Neural progenitor cell (in vitro differentiated cells): ENCODE measurements at places on chromosomes 11 and 22. TPM values are rescaled to one million over a fixed set of nuclear protein-coding genes. Genes with fewer than 3 reads are reported as not detected.
A peak's percentile ranks its signal among the peaks of the same experiment; 100 is the strongest.

- no peaks in the 10 kb centered on the region for H3K27me3 ChIP-seq
- no peaks in the 10 kb centered on the region for H3K4me1 ChIP-seq
- no peak for DNase-seq
- no peak overlapping the region for H3K4me3 ChIP-seq
- H3K36me3 ChIP-seq: no peaks in the 10 kb centered on the region
These were observed 536.8 kb downstream of the MIAT start for GRCh38 chr22:27194096-27194748.

DNA sequence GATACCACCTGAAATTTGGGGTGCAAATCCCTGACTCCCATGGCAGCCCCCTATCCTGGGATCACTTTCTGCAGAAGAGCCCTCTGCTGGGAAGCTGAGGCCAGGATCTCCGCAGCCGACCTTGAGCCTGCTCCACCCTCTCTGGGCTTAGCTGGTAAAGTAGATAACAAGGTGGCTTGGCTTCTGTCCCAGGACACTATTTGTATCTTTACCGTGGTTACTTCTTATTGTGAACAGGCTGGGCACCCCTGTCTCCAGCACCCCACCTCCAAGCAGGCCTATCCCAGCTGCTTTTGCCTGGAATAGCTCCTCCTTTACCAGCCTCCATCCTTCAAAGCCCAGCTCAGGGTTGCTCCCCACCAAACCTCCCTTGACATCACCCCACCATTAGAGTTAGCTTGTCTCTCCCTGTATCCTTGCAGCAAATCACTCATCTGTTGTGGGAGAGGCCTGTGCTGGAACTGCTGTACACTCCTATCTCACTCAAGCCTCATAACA lies 35.2 kb upstream of the P2RY2 start:
- DNase-seq: no peak
- no peaks in the 10 kb centered on the region for H3K36me3 ChIP-seq
- no peak overlapping the region for H3K27ac ChIP-seq
- no peaks in the 10 kb centered on the region for H3K4me1 ChIP-seq
- H3K27me3 ChIP-seq: no peaks in the 10 kb centered on the region

DNA sequence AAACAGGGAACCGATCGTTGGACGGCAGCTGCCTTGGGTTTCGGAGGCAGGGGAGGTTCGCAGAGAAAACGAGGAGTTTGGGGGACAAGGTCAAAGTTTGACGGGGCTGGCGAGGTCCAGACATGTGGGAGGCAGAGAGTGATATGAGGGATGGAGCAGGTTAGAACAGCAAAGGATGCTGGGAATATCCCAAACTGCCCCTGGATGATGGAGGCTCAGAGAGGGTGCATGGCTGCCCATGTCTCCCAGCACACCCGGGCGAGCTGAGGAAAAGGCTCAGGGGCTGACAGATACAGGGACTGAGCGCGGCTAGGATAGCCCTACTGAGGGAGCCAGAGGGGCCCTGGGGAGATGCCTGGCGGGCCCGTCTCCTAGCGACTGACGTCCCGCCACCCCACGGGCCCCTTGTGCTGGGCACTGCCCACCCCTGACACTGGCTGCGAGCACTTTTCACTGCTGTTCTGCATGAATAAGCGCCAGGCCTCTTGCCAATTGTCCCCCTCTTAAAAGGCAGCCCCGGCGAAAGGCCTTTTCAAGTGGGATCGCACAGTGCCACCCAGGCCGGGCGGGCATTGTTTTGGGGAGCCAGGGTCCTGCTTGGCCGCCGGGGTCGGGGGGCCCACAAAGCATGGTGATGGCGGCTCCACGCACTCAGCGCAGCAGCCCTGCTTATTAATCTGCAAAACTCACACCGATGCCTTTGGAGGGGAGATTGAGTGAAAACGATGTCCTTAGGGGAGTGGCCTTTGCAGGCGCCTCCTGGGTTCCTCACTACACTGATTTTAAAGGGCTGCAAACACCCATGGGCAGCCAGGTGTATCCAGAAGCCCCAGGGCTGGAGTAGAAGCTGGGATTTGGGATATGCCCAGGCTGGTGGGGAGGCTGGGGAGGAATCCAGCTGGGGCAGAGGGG lies 90.0 kb upstream of the LINC01488 start:
- no peaks in the 10 kb centered on the region for H3K36me3 ChIP-seq
- peaks cover 5% of the 10 kb centered on the region for H3K4me1 ChIP-seq
- no peak for DNase-seq
- H3K27ac ChIP-seq: no peak overlapping the region
- H3K27me3 ChIP-seq: no peaks in the 10 kb centered on the region
- H3K4me3 ChIP-seq: no peak overlapping the region

Gene EIF3L
- 904 and 971 TPM in 2 replicates for total RNA-seq

GRCh38 chr11:73217131-73217809 lies 811 bp upstream of the P2RY2 start:
- no peak overlapping the region for H3K4me3 ChIP-seq
- peaks cover 49% of the 10 kb centered on the region for H3K27me3 ChIP-seq
- H3K27ac ChIP-seq: no peak overlapping the region
- peaks cover 22% of the 10 kb centered on the region for H3K4me1 ChIP-seq

DNA sequence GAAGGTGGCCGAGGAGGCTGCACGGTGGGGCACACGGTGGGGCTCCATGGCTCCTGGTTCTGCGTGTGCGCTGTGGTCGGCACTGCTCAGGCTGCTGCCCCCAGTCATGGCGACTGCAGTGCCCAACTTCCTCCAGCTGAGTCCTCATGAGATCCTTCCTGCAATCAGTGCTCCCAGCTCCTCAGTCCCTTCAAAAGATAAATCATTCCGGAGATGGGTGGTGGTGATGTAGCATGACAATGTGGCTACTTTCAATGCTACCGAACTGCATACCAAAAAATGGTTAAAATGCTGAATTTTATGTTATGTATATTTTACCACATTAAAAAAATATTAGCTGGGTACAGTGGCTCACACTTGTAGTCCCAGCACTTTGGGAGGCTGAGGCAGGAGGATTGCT lies 14.1 kb upstream of the VPREB1 start:
- peaks cover 100% of the 10 kb centered on the region for H3K27me3 ChIP-seq
- H3K27ac ChIP-seq: no peak overlapping the region
- no peak overlapping the region for H3K4me3 ChIP-seq
- H3K36me3 ChIP-seq: no peaks in the 10 kb centered on the region
- no peak for DNase-seq
- H3K4me1 ChIP-seq: no peaks in the 10 kb centered on the region

GRCh38 chr11:12205330-12205729 lies 94.9 kb downstream of the MICAL2 start:
- no peaks in the 10 kb centered on the region for H3K27me3 ChIP-seq
- DNase-seq: no peak
- H3K4me3 ChIP-seq: no peak overlapping the region
- no peaks in the 10 kb centered on the region for H3K4me1 ChIP-seq
- H3K27ac ChIP-seq: no peak overlapping the region

DNA sequence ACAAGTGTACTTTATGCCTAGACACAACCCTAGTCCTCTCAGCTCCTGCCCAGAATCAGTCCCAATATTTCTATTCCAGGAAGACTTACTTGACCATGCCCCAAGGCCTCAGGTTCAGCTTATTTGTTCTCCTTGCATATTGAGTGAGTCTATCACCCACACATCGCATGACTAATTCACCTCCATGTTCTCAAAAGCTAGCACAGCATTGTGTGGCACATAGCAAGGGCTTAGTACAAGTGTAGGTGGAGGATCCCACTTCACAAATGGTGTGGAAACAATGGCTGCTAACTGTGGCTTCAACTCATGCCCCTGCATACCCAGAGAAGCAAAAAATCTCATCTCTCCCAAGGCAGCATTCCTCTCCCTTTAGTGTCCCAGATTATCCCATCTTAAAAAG lies 602.6 kb upstream of the API5 start:
- DNase-seq: peak; percentile 1
- no peaks in the 10 kb centered on the region for H3K27me3 ChIP-seq
- H3K27ac ChIP-seq: no peak overlapping the region
- H3K4me3 ChIP-seq: no peak overlapping the region

- no peak overlapping the region for H3K4me3 ChIP-seq
- no peaks in the 10 kb centered on the region for H3K36me3 ChIP-seq
- no peaks in the 10 kb centered on the region for H3K27me3 ChIP-seq
- H3K27ac ChIP-seq: no peak overlapping the region
- no peaks in the 10 kb centered on the region for H3K4me1 ChIP-seq
- DNase-seq: no peak
These were observed 61.0 kb upstream of the PLET1 start for GRCh38 chr11:112321501-112322172.

Gene EIF3D
- 321 and 361 TPM in 2 replicates for total RNA-seq

Gene GSTT2B
- 0.19 TPM in 1 of 2 replicates, not detected in the other for total RNA-seq

DNA sequence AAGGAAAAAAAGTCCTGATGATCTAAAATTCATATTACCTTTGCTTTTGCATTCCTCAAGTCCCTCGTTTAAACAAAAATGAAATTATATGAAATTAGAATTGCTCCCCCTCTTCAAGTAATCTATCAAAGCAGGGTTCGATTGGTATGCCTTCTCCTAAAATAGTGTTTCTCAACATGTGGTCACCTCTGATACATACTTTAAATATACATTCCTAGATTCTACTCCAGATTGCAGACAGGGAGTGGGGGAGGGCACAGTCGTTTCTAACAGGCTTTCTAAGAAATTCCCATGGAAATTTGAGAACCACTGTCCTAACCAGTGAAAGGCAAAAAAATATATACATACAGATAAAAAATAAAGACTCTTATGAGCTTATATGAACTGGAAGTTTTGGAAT lies 22.6 kb upstream of the IRAG1 start:
- H3K36me3 ChIP-seq: no peaks in the 10 kb centered on the region
- H3K27ac ChIP-seq: no peak overlapping the region
- DNase-seq: no peak
- H3K4me3 ChIP-seq: no peak overlapping the region
- no peaks in the 10 kb centered on the region for H3K27me3 ChIP-seq
- H3K4me1 ChIP-seq: no peaks in the 10 kb centered on the region

- DNase-seq: no peak
- H3K4me3 ChIP-seq: no peak overlapping the region
- no peak overlapping the region for H3K27ac ChIP-seq
- no peaks in the 10 kb centered on the region for H3K27me3 ChIP-seq
These were observed 64.1 kb downstream of the PRMT3 start for GRCh38 chr11:20451568-20451967.

GRCh38 chr22:33538277-33538885 lies 381.9 kb downstream of the LARGE1 start:
- H3K27ac ChIP-seq: no peak overlapping the region
- H3K4me1 ChIP-seq: peaks cover 10% of the 10 kb centered on the region
- H3K27me3 ChIP-seq: no peaks in the 10 kb centered on the region
- no peak overlapping the region for H3K4me3 ChIP-seq
- no peaks in the 10 kb centered on the region for H3K36me3 ChIP-seq

GRCh38 chr11:33063326-33063881 lies 24.0 kb downstream of the TCP11L1 start:
- no peak overlapping the region for H3K27ac ChIP-seq
- H3K27me3 ChIP-seq: no peaks in the 10 kb centered on the region
- no peak for DNase-seq
- H3K36me3 ChIP-seq: no peaks in the 10 kb centered on the region

DNA sequence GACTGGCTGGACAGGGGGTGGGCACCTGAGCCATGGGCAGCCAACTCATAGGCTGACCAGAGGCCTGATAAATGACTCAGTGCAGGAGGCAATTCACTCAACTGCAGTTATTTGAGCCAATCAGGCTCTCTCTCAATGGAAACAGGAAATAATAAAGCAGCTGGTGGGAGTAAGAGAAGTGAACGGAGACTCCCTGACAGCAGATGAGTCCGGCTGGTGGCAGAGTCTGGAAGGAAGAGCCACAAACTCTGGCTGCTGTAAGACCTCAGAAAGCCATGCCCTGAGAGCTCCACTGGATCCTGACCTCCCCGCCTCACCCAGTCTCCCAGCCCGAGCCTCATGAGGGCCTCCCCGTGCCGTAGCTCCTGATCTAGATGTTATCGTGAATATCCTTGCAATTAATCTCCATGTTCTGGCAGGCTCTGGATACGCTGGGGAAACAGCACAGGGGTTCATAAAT lies 69.8 kb downstream of the TRIM29 start:
- H3K27me3 ChIP-seq: no peaks in the 10 kb centered on the region
- no peak for DNase-seq
- no peaks in the 10 kb centered on the region for H3K36me3 ChIP-seq
- peaks cover 21% of the 10 kb centered on the region for H3K4me1 ChIP-seq
- H3K27ac ChIP-seq: no peak overlapping the region
- H3K4me3 ChIP-seq: no peak overlapping the region

GRCh38 chr11:28675183-28675582 lies 567.0 kb downstream of the METTL15 start:
- no peaks in the 10 kb centered on the region for H3K27me3 ChIP-seq
- H3K4me1 ChIP-seq: no peaks in the 10 kb centered on the region
- H3K27ac ChIP-seq: no peak overlapping the region

DNA sequence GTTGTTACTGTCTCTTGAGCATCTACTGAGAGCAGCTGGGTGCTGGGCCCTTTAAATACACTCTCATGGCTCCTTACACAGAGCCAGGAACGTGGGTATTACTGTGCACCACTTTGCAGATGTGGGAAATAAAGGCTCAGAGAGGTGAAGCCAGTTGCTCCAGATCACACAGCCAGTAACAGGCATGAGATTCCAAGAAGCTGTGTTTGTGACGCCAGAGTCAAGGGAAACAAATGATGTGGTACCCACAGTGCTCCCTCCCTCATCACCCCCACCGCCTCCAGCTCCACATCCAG lies 1.4 kb upstream of the PRDM11 start:
- no peak overlapping the region for H3K27ac ChIP-seq
- peaks cover 66% of the 10 kb centered on the region for H3K27me3 ChIP-seq
- DNase-seq: no peak

Gene DUSP8
- 0.09 and 0.28 TPM in 2 replicates for total RNA-seq

DNA sequence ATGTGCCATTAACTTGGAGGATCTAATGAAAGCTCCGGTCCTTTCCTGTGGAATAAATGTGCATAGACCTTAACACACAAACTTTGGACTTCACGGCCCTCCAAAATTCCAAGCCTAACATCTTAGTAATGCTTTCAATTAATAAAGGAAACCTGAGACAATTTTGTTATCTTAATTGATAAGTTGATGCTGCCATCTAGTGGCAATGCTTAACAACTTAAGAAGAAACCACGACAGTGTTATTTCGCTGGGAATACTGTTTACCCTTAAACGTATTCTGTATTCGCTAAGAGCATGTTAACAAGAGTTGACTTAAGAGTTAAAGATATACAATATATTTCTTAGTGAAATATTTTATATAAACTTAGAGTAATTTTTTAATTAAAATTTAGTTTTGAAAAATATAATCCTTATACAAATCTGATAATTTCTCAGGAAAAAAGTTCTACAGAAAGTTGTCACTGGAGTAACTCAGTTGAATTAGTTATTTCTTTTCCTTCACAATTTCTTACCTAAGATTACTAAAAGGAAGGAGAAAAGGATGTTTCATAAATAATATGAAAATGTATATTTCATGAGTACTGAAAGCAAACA lies 35.0 kb upstream of the OR9G4 start:
- H3K4me3 ChIP-seq: no peak overlapping the region
- H3K4me1 ChIP-seq: no peaks in the 10 kb centered on the region
- DNase-seq: peak; percentile 90
- H3K27ac ChIP-seq: no peak overlapping the region
- H3K27me3 ChIP-seq: no peaks in the 10 kb centered on the region
